Activated CD4-positive, alpha-beta T cell treated with anti-CD3 and anti-CD28 coated beads for 48 hours (primary cell): ENCODE measurements at places on chromosomes 13 and 19.
A peak's percentile ranks its signal among the peaks of the same experiment; 100 is the strongest.

- no peak for DNase-seq
These were observed 78.7 kb upstream of the FAM216B start for GRCh38 chr13:42702716-42703115.

- DNase-seq = no peak
These were observed 19.4 kb downstream of the BRCA2 start for GRCh38 chr13:32334671-32335070.

DNA sequence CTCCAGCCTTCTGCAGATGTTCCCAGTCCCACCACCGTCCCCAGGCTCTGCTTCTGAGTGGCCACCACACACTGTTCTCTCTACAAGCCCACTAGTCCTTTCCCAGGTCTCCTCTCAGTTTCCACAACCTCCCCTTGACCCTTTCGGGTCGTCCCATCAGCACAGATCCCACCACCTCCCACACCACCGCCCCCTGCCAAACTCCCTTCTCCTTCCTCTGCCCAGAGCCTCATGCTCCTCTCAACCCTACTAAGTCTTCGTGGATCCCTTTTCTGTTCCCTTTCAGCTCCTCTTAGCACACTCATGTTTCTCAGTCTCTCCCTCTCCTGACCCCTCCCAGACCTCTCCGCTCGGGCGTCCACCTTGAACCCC lies 1.9 kb downstream of the NAPA start:
- DNase-seq = no peak

- DNase-seq = no peak
These were observed 19.3 kb downstream of the ZSWIM4 start for GRCh38 chr19:13814550-13814949.

- no peak for DNase-seq
These were observed 30.8 kb downstream of the WTIP start for GRCh38 chr19:34512254-34512822.

DNA sequence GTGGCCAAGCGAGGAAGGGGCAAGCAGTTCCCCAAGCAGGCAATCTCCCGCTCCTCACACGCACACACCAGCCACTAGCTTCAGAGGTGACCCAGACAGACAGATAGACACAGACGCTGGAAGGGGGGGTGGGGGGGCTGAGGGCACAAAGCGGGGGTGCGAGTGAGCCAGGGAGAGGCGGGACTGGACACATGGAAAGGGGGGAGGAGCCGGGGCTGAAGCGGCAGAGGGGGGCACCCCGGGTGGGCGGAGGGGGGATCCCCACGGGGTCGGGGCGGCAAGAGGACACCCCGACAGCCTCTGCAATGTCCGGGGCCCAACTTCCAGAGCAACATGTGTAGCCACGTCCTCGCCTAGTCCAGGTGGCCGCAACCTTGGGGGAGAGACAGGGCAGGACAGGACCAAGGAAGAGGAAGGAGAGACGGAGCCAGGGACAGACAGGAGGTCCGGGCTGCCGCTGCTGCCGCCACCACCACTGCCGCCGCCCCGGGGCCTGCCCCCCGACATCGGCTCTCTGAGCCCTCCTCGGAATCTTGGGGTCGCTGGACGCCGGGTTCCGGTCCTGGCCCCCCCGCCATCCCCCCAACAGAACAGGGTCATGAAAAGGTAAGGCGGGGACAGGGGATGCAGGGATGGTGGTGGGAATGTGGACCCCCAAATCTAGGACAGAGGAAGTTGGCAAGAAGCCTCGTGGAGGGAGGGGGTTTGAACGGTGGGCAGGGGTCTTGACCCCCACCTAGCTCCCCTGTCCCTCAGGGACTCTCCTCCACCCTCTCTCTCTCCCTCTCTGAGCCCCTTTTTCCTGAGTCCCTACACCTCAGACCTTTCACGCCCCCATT lies 1.1 kb downstream of the GRIN2D start:
- DNase-seq = no peak

- DNase-seq = no peak
These were observed 118.8 kb downstream of the EFNB2 start for GRCh38 chr13:106416645-106417044.

- DNase-seq = no peak
These were observed 772.5 kb upstream of the SLITRK1 start for GRCh38 chr13:84654654-84655275.

- no peak for DNase-seq
These were observed 201.0 kb downstream of the FGF9 start for GRCh38 chr13:21871919-21872318.

- DNase-seq = no peak
These were observed 10.7 kb downstream of the RFXAP start for GRCh38 chr13:36829753-36830152.

DNA sequence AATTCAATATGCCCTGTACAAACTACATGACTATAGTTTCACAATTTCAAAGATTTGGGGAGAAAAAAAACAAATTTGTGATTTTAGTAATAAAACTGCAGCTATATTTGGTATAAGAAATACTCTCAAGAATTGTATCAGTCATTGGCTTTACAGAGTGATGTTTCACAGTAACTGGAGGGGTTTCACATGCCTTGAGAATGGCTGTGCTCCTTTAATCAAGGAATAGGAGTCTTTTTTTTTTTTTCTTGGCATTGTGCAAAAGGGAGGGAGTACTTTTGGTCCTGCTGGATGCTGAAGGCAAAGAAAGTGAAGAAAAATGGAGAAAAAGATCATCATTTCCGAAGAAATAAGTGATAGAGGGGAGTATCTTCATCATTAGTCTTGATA lies 6.8 kb downstream of the ZNF507 start:
- DNase-seq = no peak

DNA sequence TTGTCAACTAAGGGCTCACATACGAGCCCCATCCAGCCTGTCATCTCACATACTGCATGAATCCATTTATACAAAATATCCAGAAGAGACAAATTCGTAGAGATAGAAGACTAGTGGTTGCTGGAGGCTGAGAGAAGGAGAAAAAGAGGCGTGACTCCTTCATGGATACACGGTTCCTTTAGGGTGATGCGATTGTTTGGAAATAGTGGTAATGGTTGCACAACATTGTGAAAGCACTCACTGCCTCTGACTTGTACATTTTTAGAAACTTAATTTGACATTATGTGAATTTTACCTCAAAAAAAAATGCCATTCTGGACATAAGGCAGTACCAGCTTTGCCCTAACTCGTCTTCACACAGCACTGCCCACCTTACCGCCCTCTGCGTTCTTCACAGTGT lies 27.3 kb downstream of the IGFL1 start:
- no peak for DNase-seq

DNA sequence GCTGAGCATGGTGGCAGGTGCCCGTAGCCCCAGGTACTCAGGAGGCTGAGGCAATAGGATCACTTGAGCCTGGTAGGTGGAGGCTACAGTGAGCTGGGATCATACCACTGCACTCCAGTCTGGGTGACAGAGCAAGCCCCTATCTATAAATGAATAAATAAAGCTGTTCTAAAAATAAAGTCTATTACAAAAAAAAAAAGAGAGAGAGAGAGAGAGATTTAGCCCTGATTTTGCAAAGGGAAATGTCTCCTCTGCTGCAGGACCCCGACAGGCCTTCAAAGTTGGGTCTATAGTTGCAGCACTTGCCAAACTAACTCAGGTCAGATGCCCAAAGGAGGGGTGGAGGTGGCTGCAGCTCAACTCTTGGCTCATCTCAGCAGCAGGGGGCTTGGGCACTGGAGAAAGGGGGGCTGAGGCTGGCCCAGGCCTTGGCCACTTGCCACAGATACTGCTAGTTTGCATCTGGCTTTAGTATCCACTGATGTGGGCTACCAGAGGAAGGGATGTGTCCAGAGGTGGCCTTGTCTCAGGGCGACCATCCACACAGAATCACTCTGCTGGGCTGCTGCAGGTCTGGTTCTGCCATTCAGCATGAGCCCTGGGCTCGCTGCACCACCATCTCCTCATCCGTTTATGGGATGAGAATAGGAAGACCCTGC lies 30.8 kb upstream of the AKT2 start:
- no peak for DNase-seq

GRCh38 chr13:91314888-91315287 lies 32.6 kb upstream of the MIR17HG start:
- DNase-seq = no peak

GRCh38 chr13:53138376-53139036 lies 109.9 kb downstream of the OLFM4 start:
- DNase-seq = no peak

GRCh38 chr13:112783978-112784371 lies 94.1 kb downstream of the ATP11A start:
- no peak for DNase-seq

GRCh38 chr19:10070730-10071446 lies 15.2 kb upstream of the SHFL start:
- DNase-seq = no peak

GRCh38 chr19:19547674-19548336 lies 9.7 kb downstream of the CILP2 start:
- DNase-seq = no peak

GRCh38 chr19:57583104-57583520 lies 833 bp upstream of the ZIK1 start:
- DNase-seq = no peak

DNA sequence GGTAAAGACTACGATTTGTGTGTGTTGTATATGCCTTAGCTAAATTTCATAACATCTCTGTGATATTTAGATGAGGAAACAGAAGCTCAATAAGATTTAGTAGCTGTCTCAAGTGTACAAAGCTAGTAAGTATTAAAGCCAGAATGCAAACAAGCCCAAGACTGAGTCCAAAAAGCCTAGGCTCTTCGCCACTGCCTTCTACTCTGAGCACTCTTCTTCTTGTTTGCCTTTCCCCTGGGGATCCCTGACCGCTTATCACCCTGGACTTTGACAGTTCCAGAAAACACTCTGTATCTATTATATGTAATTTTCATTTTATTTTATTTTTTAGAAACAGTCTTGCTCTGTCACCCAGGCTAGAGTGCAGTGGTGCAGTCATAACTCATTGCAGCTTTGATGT lies 5.8 kb downstream of the TM9SF2 start:
- no peak for DNase-seq

GRCh38 chr13:89660752-89661151 lies 1686.7 kb upstream of the MIR17HG start:
- DNase-seq = no peak

DNA sequence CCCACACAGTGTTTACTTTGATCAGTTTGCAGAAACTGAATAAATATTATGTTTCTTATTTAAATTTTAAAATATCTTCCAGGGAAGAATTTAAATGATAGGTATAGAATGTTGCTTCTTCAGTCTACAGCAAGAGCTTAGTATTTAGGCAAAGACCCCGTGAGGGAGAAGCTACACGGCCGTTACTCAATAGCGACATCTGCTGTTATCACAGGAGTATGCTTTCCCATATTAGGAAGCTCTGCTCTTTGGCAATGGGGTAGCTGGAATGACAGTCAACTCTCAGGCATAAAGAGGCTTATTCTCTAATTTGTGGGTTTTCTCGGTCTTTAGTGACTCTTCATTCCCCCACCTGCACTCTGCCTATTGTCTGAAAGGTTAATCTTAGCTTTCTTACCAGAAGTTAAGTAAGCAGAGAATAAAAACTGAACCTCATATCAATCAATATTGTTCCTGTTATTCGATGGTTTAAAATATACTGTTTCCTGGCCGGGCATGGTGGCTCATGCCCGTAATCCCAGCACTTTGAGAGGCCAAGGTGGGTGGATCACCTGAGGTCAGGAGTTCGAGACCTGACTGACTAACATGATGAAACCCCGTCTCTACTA lies 13.2 kb upstream of the LHFPL6 start:
- peak; percentile 41 for DNase-seq
